Brain (organoid and tissue), 16 donors: ENCODE measurements at places on chromosomes 3 and 15.

- no peak for DNase-seq
These were observed 26.2 kb downstream of the ALDH1A2 start for GRCh38 chr15:58039079-58040035.

- DNase-seq: no peak
These were observed 62.4 kb upstream of the ADPGK start for GRCh38 chr15:72845981-72846383.

- peak; percentile 81 for DNase-seq
These were observed 56.4 kb upstream of the LIMD1 start for GRCh38 chr3:45537970-45538640.

GRCh38 chr3:167318306-167318705 lies 61.8 kb downstream of the ZBBX start:
- no peak for DNase-seq
